Foreskin keratinocyte (primary cell): ENCODE measurements at places on chromosomes 12 and 14. TPM values are rescaled to one million over a fixed set of nuclear protein-coding genes. Genes with fewer than 3 reads are reported as not detected.
A peak's percentile ranks its signal among the peaks of the same experiment; 100 is the strongest.

GRCh38 chr14:103453791-103454190, 68.6 kb downstream of the MARK3 start:
- no peak for DNase-seq

DNA sequence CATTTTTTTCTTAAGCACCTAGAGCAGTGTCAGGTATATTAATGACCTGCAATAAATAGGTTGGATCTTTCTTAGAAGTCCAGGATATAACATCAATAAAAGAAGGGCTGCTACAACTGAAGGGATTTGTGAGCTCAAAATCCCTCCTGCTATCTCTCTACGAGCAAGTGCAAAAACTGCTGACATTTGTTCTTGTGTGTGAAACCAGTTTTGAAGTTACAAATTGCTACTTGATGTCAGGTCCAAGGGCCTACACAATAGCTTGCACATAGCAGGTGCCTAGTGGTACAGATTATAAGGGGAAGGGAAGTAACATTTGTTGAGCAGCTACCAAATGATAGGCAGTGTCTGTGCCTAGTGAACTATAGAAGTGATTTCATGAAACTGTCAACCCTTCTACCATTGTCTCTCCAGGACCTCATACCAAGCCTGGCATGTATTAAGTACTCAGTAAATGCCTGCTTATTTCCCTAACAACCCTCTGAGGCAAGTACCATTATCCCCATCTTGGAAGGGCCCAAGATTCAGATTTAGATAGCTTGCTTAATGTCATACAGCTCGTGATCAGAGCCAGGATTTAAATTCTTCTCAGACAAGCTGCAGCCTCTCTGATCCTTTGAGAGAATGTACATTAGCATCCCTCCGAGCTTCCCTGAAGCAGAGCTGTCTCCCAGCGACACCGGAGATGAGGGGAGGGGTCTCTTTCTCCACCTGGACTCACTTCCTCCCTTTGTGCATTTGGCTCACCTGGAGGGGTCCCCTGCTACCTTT, 300.3 kb downstream of the ZFP36L1 start:
- no peak for DNase-seq

USP44 gene
- 0.03 TPM in 1 of 2 replicates, not detected in the other for total RNA-seq

DNA sequence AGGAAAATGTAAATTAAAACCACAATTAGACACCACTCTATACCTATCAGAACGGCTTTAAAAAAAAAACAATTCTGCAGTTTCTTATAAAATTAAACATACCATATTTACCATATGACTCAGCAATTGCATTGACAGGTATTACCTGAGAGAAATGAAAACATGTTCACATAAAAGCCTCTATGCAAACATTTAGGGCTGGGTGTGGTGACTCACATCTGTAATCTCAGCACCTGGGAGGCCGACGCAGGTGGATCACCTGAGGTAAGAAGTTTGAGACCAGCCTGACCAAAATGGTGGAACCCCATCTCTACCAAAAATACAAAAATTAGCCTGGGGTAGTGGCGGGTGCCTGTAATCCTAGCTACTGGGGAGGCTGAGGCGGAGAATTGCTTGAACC, 41.1 kb downstream of the SPTB start:
- peak; percentile 81 for DNase-seq

- no peak for DNase-seq
Observed at GRCh38 chr14:61421212-61421923, 100.0 kb downstream of the PRKCH start.

DNA sequence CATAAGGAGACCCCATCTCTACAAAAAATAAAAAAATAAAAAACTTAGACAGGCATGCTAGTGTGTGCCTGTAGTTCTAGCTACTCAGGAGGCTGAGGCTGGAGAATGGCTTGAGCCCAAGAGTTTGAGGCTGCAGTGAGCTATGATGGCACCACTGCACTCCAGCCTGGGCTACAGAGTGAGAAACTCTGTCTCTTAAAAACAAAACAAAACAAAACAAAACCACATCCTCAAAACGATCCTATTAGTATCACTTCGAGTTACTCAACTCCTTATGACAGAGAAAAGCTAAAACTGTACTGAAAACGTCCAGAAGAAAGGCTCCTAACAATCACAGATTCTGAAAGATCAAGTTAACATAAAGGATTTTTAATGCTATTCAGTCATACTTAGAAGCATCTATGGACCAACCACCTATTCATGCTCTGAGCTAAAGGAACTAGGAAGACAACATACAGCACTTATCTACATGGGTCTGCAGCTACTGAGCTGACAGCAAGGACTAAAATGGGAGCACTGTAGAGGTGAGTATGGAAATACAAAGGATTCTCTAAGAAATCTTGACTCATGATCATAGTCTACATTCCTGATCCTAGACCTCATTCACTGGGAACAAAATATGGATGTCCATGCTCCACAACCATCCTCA, 75.3 kb upstream of the DUSP6 start:
- DNase-seq, result no peak

AMDHD1 gene
- 0.14 and 0.37 TPM in 2 replicates for total RNA-seq

- DNase-seq, result no peak
Observed at GRCh38 chr12:4069670-4070010, 196.4 kb upstream of the PARP11 start.

GRCh38 chr14:34718750-34719304, 4.4 kb upstream of the CFL2 start:
- no peak for DNase-seq

DNA sequence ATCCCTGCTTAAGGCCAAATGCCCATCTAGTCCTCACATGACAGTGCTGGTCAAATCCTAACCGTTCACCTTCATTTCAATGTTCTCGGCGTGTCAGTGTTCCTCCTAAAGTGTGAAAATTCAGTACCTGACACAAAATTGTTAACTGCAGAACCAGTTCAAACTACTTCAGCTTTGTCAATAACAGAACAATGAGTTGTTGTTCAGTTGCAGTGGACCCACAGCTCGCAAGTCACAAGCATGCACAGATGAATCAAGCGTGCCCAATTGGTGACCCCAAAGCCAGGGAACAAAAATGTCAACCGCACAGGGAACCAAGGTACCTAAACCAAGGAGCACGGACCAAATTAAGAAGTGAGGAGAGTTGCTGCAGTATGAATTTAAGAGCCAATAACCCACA, 23.2 kb downstream of the NRDE2 start:
- DNase-seq, result no peak

RNFT2 gene
- 1.3 and 2.6 TPM in 2 replicates for total RNA-seq

- no peak for DNase-seq
Observed at GRCh38 chr12:29599381-29599780, 101.9 kb upstream of the OVCH1 start.

DNA sequence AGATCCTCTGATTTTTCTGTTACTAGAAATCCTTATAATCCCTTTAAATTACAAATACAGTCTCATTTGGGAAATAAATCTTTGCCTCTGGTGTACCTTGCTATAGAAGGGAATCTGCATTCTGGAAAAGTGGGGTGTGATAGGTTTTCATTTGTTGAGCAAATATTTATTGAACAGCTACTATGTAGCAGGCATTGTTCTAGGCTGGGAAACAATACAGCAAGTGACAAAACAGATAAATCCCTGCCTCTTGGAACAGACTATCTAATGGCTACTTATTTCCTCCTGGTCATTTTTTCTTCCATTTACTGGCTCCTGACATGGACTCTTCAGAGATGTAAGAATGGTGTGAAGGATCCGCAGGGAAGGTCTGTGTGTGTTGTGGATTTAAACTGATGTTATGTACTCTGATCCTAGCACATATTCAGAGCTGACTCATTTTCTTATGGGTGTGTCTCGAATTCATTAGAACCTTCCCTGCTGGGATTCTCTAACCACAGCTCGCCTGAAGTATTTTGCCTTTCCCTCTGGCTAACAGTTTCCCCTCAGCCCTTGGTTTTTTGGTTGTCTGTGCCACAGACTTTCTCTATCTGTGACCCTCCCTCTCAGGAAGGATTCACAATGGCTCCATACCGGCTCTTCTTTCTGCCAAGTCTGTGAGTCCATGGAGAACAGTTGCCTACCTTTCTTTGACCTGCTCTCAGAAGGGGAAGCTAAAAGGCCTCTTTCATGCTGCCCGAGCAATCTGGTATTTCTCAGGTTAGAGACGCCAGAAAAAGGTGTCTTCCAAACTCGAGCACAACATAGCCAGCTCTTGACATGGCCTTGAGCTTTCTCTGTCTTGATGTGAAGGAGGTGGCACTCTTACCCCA, 53.7 kb downstream of the TMTC2 start:
- peak; percentile 79 for DNase-seq

KRT83 gene
- total RNA-seq, result not detected in 2 replicates

FLVCR2 gene
- 0.03 and 0.11 TPM in 2 replicates for total RNA-seq
